Breast epithelium (tissue), 4 donors: ENCODE measurements at places on chromosomes 7 and 10.

DNA sequence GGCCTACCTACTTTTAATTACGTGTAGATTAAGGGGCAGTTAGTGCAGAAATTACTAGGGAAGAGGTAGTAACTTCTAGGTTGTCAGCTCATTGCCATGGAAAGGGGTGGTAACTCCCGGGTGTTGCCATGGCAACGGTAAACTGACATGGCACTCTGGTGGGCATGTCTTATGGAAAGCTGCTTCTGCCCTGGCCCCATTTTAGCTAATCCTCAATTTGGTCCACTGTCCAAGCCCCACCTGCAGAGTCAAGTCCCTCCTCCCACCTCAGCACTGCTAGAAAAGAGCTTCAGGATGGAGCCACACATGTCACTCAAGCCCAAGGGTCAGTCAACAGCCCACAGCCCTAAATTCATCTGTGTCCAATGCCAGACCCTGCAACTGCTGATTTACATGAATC, 7.5 kb upstream of the ZKSCAN1 start:
- no peak overlapping the region for H3K4me3 ChIP-seq
- H3K4me1 ChIP-seq = no peaks in the 10 kb centered on the region
- peak overlapping the region; percentile 78 for H3K27ac ChIP-seq
- DNase-seq = no peak
- H3K36me3 ChIP-seq = no peaks in the 10 kb centered on the region

GRCh38 chr7:117741962-117742361, 131.3 kb downstream of the CTTNBP2 start:
- no peak overlapping the region for H3K4me3 ChIP-seq
- H3K27me3 ChIP-seq = no peaks in the 10 kb centered on the region
- no peaks in the 10 kb centered on the region for H3K4me1 ChIP-seq
- DNase-seq = no peak

- H3K27ac ChIP-seq = peak overlapping the region; percentile 40
- no peaks in the 10 kb centered on the region for H3K4me1 ChIP-seq
- H3K27me3 ChIP-seq = no peaks in the 10 kb centered on the region
- no peaks in the 10 kb centered on the region for H3K36me3 ChIP-seq
- no peak overlapping the region for H3K4me3 ChIP-seq
These were observed 347.8 kb upstream of the NFE2L3 start for GRCh38 chr7:25804154-25804553.

DNA sequence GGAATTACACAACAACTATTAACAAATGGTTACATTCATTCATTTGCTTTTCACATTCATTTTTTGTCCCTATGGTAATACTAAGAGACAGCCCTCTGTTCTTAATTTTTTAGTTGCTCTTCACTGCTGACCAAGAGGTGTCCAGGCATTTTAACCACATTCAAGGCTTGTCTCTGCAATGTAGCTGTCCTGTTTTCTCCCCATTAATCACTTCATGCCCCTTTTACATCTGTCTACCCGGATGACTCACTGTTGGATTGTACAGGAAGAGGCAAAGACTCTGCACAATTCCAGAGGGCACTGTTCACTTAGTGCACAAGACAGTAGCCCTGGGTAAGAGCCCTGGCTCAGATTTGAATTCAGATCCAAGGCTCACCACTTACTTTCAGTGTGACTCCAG, 168.5 kb downstream of the NOC3L start:
- no peaks in the 10 kb centered on the region for H3K27me3 ChIP-seq
- no peak for DNase-seq
- no peaks in the 10 kb centered on the region for H3K4me1 ChIP-seq
- H3K27ac ChIP-seq = no peak overlapping the region
- H3K36me3 ChIP-seq = no peaks in the 10 kb centered on the region

DNA sequence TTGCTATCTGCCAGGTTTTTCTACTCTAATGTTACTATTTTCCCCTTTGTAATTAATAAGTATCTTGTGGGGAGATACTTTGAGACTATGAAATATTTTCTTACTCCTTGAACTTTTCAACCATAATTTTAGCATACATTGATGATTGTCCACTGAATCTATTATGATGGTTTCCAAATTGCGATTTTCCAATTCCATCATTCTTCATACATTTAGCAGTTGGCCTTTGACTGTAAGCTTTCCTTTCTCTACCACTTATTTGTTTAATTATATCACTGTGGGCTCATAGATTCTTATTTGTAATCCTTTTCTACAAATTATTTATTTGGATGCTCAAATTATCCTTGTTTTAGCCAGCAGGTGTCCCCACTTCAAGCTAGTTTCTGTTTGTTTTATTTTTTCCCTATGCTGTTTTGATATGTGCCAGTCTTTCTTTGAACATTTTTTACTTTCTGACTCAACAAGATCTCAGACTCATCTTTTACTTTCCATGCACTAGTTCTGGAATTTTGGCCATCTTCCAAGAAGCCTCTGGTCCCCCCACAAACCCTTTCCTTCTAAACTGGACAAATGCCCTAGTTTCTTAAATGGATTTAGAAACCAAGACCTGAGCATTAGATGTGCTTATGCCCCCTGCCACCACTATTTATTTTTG, 11.4 kb upstream of the MRPS16 start:
- H3K4me3 ChIP-seq = no peak overlapping the region
- H3K36me3 ChIP-seq = no peaks in the 10 kb centered on the region
- H3K27ac ChIP-seq = no peak overlapping the region
- no peak for DNase-seq
- no peaks in the 10 kb centered on the region for H3K4me1 ChIP-seq

GRCh38 chr10:98299341-98299740, 31.3 kb upstream of the LOXL4 start:
- H3K36me3 ChIP-seq = no peaks in the 10 kb centered on the region
- H3K27me3 ChIP-seq = no peaks in the 10 kb centered on the region
- no peak overlapping the region for H3K27ac ChIP-seq
- no peak for DNase-seq
- peak overlapping the region; percentile 4 for H3K4me3 ChIP-seq
- no peaks in the 10 kb centered on the region for H3K4me1 ChIP-seq

GRCh38 chr10:106267591-106267990, 896.9 kb downstream of the SORCS1 start:
- H3K27me3 ChIP-seq = no peaks in the 10 kb centered on the region
- H3K4me1 ChIP-seq = no peaks in the 10 kb centered on the region
- no peak overlapping the region for H3K4me3 ChIP-seq
- no peaks in the 10 kb centered on the region for H3K36me3 ChIP-seq
- no peak for DNase-seq

GRCh38 chr7:131843898-131844331, 287.5 kb upstream of the PODXL start:
- H3K27me3 ChIP-seq = peaks cover 2% of the 10 kb centered on the region
- H3K27ac ChIP-seq = no peak overlapping the region
- no peaks in the 10 kb centered on the region for H3K4me1 ChIP-seq
- no peak for DNase-seq
- no peaks in the 10 kb centered on the region for H3K36me3 ChIP-seq

GRCh38 chr7:134827889-134828288, 48.5 kb downstream of the CALD1 start:
- H3K27me3 ChIP-seq = no peaks in the 10 kb centered on the region
- no peak for DNase-seq
- H3K36me3 ChIP-seq = no peaks in the 10 kb centered on the region
- H3K4me3 ChIP-seq = no peak overlapping the region
- no peaks in the 10 kb centered on the region for H3K4me1 ChIP-seq

DNA sequence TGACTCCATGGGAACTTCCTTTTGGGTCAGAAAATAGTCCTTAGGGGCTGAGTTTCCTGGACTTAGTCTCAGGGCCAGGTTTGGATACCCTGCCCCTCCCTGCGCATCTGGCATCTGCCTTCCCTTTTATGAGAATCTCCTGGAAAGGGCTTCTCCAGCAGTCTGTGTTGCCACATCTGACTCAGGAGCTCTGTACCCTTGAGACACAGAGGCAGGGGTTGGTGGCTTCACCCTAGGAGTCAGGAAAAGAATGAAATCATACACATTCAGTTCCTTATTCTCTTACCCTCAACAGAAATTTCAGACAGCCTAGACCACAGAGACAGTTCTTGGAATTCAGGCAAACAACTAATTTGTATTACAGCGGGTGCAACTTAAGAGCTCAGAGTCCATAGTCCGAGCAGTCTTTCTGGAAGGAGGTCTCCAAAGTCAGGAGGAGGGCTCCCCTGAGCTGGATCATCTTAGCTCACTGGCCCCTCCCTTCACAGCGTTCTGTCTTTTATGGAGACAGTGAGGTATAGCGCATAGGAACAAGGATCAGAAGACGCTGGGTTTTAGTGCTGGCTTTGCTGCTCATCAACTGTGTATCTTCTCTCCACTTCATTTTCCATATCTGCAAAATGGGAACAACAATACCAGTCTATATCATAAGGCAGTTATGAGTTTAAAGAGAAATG, 3.0 kb upstream of the PLAU start:
- no peaks in the 10 kb centered on the region for H3K27me3 ChIP-seq
- peak overlapping the region; percentile 83 for H3K27ac ChIP-seq

- no peaks in the 10 kb centered on the region for H3K36me3 ChIP-seq
- no peaks in the 10 kb centered on the region for H3K4me1 ChIP-seq
- H3K4me3 ChIP-seq = peak overlapping the region; percentile 20
- no peaks in the 10 kb centered on the region for H3K27me3 ChIP-seq
- peak; percentile 39 for DNase-seq
- peak overlapping the region; percentile 39 for H3K27ac ChIP-seq
These were observed 47.8 kb downstream of the CPEB3 start for GRCh38 chr10:92242910-92243671.
